ENCODE measurements at places on chromosomes 5 and 9. TPM values are rescaled to one million over a fixed set of nuclear protein-coding genes. Genes with fewer than 3 reads are reported as not detected.

Gene PARP8
- 16.4 TPM for total RNA-seq

Gene GRXCR2
- not detected for total RNA-seq

Gene SLC1A3
- 4.6 TPM for total RNA-seq

Gene CYLC2
- not detected for total RNA-seq

Gene SLC36A2
- not detected for total RNA-seq

Gene PCDHGA10
- total RNA-seq, result 4.3 TPM

Gene LAMC3
- not detected for total RNA-seq

Gene AK3
- total RNA-seq, result 71.8 TPM

Gene SOWAHA
- total RNA-seq, result 0.24 TPM

Gene WDR31
- 1.2 TPM for total RNA-seq

Gene CDH9
- not detected for total RNA-seq

Gene LHX3
- total RNA-seq, result not detected

Measured in tracheal epithelial cell (primary cell).